Neural progenitor cell (in vitro differentiated cells): ENCODE measurements at places on chromosomes 11 and 22. TPM values are rescaled to one million over a fixed set of nuclear protein-coding genes. Genes with fewer than 3 reads are reported as not detected.

Gene OPCML
- 0.02 and 0.03 TPM in 2 replicates for total RNA-seq

Gene RAG2
- total RNA-seq, result 0.06 and 0.15 TPM in 2 replicates

Gene C2CD3
- total RNA-seq, result 19.6 and 25.2 TPM in 2 replicates

Gene CELSR1
- 12.3 and 18.0 TPM in 2 replicates for total RNA-seq

- no peak overlapping the region for H3K27ac ChIP-seq
- H3K27me3 ChIP-seq, result peaks cover 73% of the 10 kb centered on the region
- H3K36me3 ChIP-seq, result no peaks in the 10 kb centered on the region
- peak overlapping the region; percentile 36 for H3K4me3 ChIP-seq
- H3K4me1 ChIP-seq, result peaks cover 23% of the 10 kb centered on the region
- DNase-seq, result peak; percentile 87
These were observed 2.9 kb downstream of the KLHL35 start for GRCh38 chr11:75429902-75430713.

- no peaks in the 10 kb centered on the region for H3K4me1 ChIP-seq
- H3K27me3 ChIP-seq, result no peaks in the 10 kb centered on the region
- H3K4me3 ChIP-seq, result no peak overlapping the region
- H3K27ac ChIP-seq, result no peak overlapping the region
These were observed 22.0 kb upstream of the IRAG1 start for GRCh38 chr11:10715571-10715970.

GRCh38 chr11:133004369-133004768, 527.9 kb downstream of the OPCML start:
- H3K36me3 ChIP-seq, result no peaks in the 10 kb centered on the region
- H3K27me3 ChIP-seq, result no peaks in the 10 kb centered on the region
- H3K4me1 ChIP-seq, result peaks cover 5% of the 10 kb centered on the region

DNA sequence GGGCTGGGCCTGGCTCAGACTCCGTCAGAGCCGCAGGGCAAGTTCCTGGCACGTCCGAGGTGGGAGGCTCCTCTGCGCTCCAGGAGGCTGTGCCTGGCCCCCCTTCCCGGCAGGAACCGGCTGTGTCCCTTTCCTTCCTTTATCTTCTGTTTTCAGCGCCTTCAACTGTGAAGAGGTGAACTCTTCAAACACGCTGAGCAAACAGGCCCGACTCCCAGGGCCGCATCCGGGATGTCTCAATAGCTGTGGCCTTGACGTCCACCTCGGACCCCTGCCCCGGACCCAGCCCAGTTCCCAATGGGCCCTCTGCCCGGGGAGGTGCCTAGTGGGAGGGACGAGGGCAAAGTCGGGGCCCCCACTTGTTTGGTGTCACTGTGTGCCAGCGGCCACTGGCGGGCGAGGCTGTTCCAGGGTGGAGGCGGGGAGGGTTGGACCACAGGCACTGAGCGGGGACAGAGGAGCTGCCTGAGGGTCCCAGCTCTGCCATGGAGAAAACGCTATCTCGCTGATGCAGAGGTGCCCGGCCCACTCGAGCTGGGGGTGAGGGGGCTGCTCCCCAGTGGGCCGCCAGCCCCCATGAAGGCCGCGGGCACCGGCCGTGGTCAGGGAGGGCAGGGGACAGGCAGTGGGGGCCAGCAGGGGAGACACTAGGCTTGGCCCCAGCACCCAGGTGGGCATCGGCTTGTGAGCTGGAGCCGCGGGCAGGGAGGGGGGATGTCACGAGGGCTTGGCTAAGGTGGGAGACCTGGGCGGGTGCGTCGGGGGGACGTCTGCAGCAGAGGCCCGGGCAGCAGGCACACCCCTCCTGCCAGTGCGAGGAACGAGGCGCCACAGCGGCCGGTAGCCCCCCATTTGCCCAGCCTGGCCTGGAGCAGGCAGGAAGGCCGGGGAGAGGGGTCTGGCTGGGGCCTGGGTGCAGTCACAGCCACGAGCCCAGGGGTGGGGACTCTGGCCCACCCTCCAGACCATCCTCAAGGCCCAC, 2.7 kb upstream of the MUC5B start:
- H3K36me3 ChIP-seq, result no peaks in the 10 kb centered on the region
- H3K4me3 ChIP-seq, result no peak overlapping the region
- no peak overlapping the region for H3K27ac ChIP-seq
- DNase-seq, result no peak
- peaks cover 9% of the 10 kb centered on the region for H3K27me3 ChIP-seq

GRCh38 chr22:20244691-20245576, 23.2 kb downstream of the RTN4R start:
- peaks cover 36% of the 10 kb centered on the region for H3K4me1 ChIP-seq
- H3K36me3 ChIP-seq, result no peaks in the 10 kb centered on the region
- no peak overlapping the region for H3K4me3 ChIP-seq
- peak; percentile 56 for DNase-seq
- H3K27me3 ChIP-seq, result no peaks in the 10 kb centered on the region
- H3K27ac ChIP-seq, result peak overlapping the region; percentile 37

DNA sequence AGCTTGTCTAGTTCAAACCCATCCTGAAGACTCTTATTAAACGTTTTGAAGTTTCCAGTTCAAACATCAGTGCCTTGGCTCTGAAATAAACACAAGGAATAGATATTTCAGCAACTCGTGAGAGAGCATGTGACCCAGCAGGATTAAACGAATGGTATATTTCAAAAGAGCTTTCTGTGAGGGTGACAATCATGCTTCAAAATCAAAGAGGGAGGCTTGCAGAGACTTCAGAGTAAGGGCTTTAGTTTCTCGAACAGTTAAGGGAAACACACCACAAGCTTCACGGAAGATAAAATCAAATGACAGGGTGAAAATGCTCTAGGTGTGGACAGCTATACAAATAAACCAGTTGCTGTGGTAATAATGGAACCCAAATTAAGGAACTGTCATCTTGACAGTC, 1.4 kb downstream of the HPS4 start:
- no peak overlapping the region for H3K27ac ChIP-seq
- no peaks in the 10 kb centered on the region for H3K27me3 ChIP-seq
- H3K4me1 ChIP-seq, result peaks cover 25% of the 10 kb centered on the region

- peaks cover 11% of the 10 kb centered on the region for H3K4me1 ChIP-seq
These were observed 86.6 kb downstream of the RTL6 start for GRCh38 chr22:44411226-44412135.
